ENCODE measurements at places on chromosomes 2 and 18.

DNA sequence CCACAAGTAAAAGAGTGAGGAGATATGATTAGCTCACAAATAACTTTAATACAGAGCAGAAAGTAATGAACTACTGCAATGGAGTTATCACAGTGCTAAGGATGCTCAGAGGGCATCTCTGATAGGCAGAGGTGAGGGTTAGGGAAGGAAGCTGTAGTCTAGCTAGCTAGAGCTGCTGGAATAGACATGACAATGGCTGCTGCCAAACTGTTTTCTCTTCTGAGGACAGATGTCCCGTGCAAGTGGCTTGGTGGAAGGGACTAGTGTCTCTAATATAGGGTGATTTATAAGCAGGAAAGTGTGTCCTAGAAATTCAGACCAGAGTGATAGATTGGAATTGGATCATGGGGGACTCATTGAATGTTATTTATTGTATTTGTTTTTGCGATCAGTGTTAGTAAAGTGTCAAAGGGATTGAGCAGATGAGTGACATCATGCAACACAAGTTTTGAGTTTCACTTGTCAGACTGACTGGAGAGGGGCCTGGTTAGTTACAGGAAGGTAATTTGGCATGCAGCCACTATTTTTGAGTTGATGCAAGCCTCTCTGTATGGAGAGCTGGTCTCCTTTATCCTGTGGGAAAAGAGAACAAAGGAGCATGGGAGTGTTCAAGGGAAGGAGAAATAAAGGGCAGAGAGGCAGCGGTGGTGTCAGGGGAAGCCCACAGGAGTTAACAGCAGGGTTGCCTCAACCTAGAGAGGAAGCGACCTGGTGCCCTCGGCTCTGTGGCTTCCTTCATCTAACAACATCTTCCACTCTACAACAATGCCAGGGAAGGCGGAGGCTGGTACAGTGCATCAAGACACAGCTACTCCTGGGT lies 1.9 kb downstream of the CTLA4 start:
- no peak for DNase-seq

GRCh38 chr2:52597346-52597745 lies 1170.3 kb upstream of the CHAC2 start:
- DNase-seq = no peak

GRCh38 chr2:196453613-196454047 lies 185.9 kb upstream of the CCDC150 start:
- peak; percentile 78 for DNase-seq

DNA sequence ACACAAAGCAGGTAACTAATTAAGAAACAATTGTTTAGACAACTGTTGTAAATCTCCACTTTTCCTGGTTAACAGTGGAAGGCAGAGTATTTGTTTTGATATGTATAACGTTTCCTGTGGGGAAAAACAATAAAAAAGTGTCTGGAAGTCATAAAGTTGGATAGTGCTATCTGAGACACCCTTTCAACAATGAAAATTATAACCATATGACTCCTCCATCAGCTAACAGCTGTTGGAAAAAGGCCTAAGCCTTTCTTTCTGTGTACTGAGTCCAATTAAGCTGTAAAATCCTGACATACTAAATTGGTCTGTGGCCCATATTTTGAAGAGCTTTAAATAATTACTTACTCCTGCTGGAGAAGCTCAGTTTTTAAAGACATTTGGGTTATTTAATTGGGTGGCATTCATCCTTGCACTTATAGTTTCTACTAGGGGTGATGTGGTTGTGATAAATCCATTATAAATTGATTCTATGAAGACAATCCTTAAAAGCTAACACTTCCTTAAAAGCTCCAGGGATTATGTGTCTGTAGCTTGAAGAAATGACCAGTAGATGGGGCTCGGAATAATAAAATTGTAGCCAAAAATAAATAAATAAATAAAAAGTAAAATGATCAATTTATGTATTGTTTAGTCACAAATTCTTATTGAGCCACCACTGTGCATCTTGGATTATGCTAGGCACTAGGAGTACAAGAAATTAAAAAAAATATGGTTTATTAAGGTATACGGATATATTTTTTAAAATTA lies 698.1 kb upstream of the NXPH2 start:
- no peak for DNase-seq

GRCh38 chr18:22827216-22827615 lies 105.9 kb upstream of the RBBP8 start:
- no peak for DNase-seq

DNA sequence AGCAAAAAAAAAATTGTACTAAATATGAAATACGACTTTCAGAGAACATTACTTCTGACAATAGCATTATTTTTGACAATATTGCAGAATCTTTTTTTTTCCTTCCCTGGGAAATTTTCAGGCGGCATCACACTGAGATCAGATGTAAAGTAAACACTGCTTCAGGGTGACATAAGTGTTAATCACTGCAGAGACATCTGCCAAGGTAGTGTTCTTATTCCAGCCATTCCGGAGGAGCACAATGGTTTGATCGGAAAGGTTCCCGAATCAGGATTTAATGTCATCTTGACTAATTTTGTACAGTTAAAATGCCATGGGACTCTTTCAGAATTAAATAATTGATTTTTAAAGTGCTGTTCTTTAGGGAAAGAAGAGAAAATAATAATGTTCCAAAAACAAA lies 56.7 kb upstream of the ZNF236 start:
- DNase-seq = no peak

GRCh38 chr2:207035875-207036274 lies 96.6 kb downstream of the CPO start:
- no peak for DNase-seq

Measured in endodermal cell (in vitro differentiated cells).